ENCODE measurements at places on chromosomes 3 and 15.

DNA sequence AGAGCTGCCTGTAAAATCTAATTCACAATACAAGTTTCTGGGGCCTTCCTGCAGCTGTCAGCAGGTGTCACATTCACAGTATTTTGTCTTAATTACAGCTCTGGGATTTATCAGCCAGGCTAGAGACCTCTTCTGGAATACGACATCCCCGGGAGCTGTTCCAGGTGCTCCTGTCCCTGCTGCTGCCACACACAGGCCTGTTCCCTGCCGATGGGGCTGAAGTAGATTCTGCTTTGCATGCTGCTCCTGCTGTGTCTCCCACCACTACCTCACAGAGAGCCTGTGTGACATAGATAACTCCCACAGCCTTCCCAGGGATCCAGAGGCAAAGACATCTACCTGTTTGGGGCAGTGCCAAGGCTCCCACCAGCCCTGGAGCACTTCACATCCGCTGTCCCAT is 20.4 kb downstream of the COLQ start:
- DNase-seq, result no peak

- DNase-seq, result no peak
These were observed 290.8 kb upstream of the ZPLD1 start for GRCh38 chr3:102144063-102144462.

- DNase-seq, result no peak
These were observed 93.3 kb upstream of the CCDC54 start for GRCh38 chr3:107283948-107284347.

DNA sequence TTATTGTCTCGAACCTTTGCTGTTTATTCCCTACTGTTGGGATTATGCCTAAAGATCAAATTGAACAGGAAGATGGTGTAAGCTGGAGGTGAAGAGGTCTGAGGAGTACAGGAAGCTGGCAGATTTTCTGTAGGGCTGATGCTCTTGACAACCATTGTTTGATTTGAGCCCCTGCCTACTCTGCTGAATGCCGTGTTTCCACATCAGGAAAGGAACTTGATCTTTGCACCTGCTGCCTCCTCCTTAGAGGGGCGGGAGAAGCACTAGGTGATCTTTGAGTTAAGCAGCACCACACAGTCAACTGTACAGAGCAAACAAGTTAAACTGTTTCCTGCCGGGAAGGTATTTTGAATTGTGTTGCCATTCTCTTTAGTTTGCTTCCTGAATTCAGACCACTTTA is 364.6 kb upstream of the EPHA6 start:
- DNase-seq, result no peak

DNA sequence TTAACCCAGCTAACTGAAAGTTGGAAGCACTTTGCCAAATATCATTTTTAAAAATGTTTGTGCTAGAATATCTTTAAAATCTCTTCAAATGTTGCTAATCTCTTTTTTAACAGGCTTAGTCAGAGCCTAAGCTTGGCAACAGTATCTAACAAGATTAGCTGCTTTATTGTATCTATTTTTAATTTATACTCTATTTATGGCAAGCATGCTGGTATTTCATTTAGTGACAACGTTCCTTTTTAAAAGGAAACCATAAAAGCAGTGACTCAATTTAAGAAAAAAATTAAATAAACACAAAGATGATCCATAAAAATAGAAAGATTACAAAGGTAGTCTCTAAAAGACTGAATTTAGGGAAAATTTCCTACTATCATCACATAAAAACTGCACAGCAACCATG is 40.5 kb downstream of the SLC12A6 start:
- no peak for DNase-seq

DNA sequence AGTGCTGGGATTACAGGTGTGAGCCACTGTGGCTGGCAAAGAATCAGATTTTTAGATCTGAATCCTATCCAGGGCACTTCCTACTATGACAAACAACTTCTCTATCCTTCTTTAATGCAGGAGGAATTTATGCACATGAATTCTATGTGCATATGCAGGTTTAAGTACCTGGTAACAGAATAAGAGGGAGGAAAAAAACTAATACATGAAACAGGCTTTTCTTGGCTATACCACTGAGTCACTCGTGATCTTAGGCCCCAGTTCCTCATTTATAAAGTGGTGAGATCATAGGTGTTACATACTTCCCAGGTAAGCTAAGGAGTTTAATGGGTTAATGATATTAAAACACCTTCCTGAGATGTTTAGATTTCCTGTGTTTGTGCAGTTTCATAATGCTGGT is 108.2 kb downstream of the TP63 start:
- no peak for DNase-seq

DNA sequence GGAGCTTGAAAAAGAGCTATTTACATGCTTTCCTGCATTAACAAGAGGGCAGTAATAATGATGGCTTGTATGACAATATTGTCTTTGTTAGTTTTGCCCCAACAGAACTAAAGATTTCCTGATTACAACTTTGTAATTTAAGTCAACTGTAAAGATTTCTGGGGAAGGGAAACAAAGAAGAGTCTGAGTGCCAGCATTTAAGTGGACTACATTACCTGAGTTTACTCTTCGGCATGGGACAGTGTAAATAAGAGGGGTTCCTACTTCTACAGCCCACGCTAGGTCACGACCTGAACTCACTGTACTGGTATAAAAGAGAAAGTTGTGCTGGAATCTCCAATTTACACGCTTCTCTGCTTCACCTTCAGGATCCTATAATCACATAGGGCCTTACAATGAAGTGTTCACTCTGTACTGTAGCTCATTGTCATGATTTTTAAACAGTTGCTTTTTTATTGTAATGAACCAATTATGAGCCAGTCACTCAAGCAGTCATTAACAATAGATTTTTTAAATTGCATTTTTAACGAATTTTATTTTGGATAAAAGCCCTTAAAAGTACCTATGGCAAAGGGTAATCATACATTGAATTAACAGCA is 39.6 kb downstream of the DPH6 start:
- DNase-seq, result no peak

DNA sequence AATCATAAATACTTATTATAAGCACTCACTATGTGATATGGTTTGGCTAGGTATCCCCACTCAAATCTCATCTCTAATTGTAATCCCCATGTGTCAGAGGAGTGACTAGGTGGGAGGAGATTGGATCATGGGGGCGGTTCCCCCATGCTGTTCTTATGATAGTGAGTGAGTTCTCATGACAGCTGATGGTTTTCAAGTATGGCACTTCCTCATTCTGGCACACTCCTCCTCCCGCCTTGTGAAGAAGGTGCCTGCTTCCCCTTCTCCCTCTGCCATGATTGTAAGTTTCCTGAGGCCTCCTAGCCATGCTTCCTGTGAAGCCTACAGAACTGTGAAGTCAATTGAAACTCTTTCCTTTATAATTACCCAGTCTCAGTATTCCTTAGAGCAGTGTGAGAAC is 53.3 kb upstream of the CHMP2B start:
- DNase-seq, result no peak

- no peak for DNase-seq
These were observed 37.0 kb downstream of the DAPK2 start for GRCh38 chr15:64009241-64009640.

DNA sequence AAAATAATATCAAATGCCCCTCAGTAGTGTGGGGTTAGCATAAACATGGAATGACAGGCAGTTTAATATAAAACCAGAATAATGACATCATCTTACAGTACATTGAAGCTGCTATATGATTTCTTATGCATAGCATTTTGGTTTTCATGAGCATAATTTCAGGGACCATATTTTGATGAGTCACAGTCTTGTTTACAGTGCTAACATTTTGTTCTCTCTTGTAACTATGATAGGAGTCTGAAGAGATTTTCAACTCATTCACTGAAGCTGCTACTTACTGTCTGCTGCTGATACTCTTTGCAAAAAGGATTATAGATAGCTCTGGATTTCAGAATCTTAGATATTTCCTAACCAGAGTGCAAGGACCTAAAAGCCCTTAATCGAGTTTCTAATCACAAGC is 92.6 kb upstream of the CCDC54 start:
- no peak for DNase-seq

- DNase-seq, result no peak
These were observed 38.7 kb downstream of the FEM1B start for GRCh38 chr15:68316061-68316804.

- DNase-seq, result no peak
These were observed 8.2 kb downstream of the PCSK6 start for GRCh38 chr15:101481381-101481705.

DNA sequence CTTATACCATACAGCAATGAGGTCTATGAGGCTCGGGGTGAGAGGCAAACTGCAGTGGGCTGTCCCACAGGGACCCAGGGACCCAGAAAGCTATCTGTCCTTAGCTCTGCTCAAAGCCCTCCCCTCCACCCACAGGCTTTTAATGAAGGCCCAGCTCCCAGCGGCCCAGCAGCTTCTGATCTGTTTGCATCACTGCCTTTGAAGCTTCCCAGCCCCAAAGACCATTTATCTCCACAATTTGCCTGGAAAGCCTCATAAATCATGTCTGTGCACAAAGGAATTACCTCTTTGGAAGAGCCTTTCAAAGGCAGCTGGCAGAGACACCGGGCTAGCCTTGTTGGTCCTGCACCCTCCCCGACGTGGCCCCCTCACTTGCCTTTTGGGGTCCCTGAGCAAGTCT is 123.9 kb downstream of the RAB11A start:
- DNase-seq, result no peak

GRCh38 chr3:177750436-177750835 is 553.2 kb upstream of the TBL1XR1 start:
- no peak for DNase-seq

- no peak for DNase-seq
These were observed 3.6 kb upstream of the EIF4E3 start for GRCh38 chr3:71728632-71729342.

DNA sequence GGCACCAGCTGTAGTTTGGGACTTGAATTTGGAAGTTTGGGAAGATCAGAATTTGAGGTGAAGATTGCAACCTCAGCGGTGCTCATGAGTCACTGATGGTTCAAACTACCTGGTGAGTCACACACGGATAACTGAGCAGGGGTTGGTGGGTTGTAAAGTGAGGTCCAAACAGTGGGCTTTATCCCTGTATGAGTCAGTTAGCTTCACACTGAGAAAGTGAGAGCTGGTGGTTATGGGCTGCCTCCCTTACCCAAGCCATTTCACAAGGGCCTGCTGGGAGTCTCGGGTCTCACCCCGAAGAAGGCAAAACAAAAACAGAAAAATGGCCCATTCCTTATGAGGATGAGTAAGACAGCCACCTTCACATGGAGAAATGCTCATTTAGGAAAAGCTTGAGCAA is 77.0 kb downstream of the ITGA11 start:
- DNase-seq, result no peak

DNA sequence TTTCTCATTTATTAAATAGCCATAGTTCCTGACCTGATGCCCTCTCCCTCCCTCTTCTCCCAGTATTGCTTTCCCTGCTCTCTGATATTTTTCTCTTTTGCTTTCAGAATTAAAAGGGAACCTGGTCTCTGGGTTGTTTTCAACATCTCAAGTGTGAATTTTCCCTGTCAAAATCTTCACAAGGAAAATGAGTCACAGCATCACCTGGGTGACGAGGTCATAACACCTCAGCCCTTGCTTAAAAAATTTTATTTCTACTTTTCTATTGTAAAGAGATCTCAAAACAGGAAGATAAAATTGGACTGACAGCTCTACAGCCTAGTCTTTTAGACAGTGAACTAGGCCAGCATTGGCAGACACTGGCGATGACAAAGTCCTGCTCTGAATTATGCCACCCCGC is 40.1 kb downstream of the GAP43 start:
- DNase-seq, result no peak

DNA sequence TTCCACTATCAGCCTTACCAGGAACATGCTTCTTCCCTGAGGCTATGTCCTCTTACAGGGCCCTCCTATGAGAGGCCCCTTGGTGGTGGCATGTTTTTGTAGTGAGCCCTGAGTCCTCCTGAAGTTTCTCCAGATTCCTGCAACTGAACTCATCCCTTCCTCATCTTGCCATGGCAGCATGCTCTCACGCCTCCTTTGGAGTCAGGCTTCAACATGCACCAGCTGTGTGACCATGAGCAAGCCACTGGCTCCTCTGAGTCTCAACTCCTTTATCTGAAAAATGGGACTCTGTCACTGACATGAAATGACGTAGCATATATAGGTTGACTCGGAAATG is 216.3 kb upstream of the TLE3 start:
- no peak for DNase-seq

GRCh38 chr3:127413318-127413673 is 125.5 kb upstream of the PRR20G start:
- no peak for DNase-seq

DNA sequence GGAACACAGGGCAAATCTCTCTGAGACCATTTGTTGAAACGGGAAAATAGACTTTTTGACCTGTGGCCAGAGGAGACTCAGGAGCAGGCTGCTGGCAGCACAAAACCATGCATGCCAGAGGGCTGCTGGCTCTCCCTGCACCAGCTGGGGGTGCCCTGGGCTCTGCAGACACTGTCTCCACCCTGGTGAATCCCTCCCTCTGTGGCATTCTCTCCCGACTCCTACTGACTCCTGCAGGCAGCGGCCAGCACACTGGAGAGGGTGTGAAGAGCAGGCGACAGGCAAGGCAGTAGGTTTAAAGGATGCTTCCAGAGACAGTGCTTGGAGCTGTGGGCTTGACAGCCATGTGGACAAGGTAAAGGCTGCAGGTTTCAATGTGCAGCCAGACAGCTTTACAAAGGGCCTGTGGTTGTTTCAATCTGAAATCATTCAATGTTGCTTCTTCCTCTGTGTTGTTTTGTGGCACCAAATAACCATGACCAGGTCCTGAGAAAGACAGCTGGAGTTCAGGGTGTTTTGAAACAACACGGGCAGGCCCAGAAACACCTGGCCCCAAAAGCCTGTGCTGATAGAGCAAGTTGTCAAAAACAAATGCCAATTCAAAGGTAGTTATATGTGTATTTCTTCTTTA is 431.0 kb upstream of the ATP10A start:
- no peak for DNase-seq

DNA sequence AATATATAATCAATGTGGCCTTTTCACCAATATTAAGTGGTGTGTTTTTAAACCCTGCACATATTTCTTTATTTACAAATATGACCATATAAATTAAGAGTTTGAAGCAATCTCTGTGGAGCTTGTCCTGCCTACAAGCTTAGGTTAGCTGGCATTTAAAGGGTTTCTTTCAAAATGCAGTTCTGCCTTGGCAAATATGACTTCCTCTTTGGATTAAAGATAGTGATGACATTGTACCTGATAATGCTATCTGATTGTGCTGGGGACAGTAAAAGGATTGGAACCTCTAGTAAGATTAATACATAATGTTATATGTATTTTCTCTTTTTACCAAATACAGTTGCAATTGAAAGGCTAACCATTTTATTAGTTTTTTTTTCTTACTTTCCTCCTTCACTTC is 249.1 kb downstream of the OTOL1 start:
- no peak for DNase-seq

DNA sequence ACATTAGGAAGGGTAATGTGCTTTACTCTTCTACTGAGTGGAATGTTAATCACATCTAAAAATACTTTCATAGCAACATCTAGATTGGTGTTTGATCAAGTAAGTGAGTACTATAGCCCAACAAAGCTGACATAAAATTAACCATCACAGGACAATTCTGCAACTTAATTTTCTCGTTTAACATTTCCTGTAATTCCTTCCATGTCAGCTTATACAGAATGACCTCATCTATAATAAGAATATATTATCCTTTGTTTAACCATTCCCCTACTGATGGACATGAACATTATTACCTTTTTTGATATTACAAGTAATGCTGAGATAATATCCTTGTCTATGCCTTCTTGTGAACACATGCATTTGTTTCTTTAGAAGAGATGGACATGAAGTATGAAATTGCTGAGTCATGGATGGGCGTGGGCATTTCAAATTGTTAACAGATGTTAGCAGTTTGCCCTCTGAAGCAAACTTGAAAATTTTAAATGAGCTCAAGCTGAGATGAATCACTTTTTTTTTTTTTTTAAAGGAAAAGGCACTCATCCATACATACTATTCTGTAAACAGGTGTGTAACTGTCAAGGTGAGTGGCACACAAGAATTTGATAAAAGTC is 85.1 kb downstream of the OXNAD1 start:
- DNase-seq, result no peak

Data from activated naive CD8-positive, alpha-beta T cell treated with anti-CD3 and anti-CD28 coated beads, Interleukin-2, amount 50 U/mL, for 16 hours (primary cell).